ENCODE measurements at places on chromosomes 3 and 15. TPM values are rescaled to one million over a fixed set of nuclear protein-coding genes. Genes with fewer than 3 reads are reported as not detected.

Gene UROC1
- 0.15 TPM for polyA plus RNA-seq

Gene TRPC1
- polyA plus RNA-seq, result 14.4 TPM

Gene CHRNA7
- 37.3 TPM for polyA plus RNA-seq

Gene KIF23
- polyA plus RNA-seq, result 59.4 TPM

Gene CASR
- 24.9 TPM for polyA plus RNA-seq

Gene VEPH1
- 56.0 TPM for polyA plus RNA-seq

Measured in left kidney (tissue), 8 donors.